ENCODE measurements at places on chromosomes 5 and 9.

- peak; percentile 51 for DNase-seq
Observed at GRCh38 chr5:88883836-88884607, 1.0 kb upstream of the MEF2C start.

GRCh38 chr9:227860-228259 is 13.2 kb downstream of the DOCK8 start:
- no peak for DNase-seq

GRCh38 chr9:92003308-92004044 is 53.4 kb upstream of the ROR2 start:
- DNase-seq, result no peak

DNA sequence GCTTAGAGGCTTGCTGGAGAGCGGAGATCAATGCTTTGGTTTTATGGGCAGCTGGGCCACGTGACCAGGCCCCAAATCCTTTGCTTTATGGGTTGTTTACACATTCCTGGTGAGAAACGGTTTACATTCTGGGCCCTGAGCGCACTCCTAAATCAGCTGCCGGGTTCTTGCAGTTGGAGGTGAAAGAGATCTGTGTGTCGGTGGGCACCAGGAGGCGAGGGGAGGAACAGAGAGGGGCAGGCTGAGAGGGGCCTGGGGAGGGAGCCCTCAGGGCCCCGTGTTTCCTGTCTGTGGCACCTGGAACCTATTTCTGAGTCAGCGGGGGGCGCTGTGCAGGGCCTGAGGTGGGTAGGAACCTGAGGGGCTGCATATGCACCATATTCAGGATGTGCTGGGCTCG is 63.5 kb upstream of the HAND1 start:
- no peak for DNase-seq

- no peak for DNase-seq
Observed at GRCh38 chr5:31182136-31182535, 11.3 kb upstream of the CDH6 start.

DNA sequence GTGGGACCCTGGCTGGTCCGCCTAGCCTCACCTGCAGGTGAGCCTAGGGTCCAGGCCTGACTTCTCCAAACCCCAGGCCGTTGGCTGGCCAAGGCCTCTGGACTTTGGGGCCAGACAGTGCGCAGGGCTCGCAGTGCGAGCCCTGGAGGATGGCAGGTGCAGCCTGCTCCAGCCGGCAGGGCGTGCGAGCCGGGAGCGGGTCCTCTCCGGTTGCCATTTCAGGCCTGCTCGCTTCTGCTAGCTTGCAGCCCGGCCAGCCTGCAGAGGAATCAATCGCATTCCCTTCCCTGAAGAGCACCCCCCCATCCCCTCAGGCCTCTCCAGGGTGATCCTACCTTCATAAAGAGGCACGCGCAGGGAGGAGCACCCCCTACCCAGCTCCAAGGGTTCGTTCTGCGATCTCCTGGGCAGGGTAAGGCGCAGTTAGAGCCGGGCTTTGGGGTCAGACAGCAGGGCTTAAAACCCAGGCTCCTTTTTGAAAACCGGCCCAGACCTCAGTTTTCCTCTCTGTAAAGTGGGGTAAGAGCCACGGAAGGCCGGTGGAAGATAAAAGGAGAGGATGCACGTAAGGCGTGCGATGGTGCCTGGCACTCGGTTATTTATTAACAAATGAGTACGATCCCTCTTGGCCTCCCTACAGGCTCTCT is 6.2 kb downstream of the BARHL1 start:
- DNase-seq, result no peak

DNA sequence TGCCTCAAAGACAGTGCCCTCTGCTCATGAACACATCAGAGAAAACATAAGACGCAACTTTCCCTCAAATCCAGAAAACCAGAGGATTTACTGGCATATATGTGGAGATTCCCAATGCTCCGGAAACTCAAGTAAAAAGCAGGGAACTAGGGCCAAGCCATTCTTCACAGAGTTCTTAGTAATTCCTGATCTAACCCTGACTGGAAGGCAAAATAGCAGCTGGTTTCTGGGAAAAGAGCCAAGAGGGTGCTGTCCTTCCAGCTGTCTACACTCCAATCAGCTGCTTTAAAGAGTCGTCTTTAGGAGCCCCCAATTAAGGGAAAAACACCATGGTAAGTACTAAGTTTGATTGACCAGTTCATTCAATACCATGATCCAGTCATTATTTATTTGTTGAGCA is 49.6 kb downstream of the GNA14 start:
- DNase-seq, result peak; percentile 50

DNA sequence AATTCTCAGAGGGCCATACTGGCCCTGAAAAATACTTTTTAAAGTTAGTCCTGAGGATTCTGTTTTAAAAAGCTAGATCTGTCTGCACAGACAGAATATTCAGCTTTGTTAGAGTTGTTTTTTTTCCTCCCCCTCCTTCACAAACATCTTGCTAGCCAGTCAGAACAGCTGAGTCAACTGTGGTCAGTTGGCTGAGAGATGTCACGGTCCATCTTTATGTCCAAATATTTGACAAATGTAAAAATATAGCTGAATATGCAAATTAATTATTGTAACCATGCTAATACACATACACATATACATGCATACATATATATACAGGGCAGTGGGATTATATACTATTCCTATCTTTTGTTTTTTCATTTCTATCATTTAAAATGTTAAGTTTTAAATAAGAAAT is 33.9 kb downstream of the UNC13B start:
- DNase-seq, result no peak

- DNase-seq, result no peak
Observed at GRCh38 chr5:95533106-95533505, 21.7 kb downstream of the SKIC3 start.

- DNase-seq, result no peak
Observed at GRCh38 chr5:113145757-113146387, 169.3 kb downstream of the DCP2 start.

DNA sequence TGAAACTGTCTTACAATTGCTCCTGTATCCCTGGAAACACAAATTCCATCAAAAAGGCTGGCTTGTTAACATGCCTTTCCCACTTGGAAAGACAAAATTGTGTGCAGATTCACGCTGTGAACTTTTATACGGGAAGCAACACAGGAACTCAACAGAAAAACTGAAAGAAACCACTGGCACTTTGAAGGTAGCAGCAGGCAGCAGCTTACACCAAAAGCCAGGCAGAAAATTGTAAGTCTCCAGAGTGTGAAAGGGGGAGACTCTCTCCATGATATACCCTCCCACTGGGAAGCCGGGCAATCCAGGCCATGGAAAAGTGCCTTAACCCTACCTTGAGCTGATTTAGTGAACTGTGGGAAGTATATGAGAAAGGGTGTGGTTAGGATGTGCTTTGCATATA is 943.7 kb downstream of the CDH18 start:
- DNase-seq, result no peak

GRCh38 chr9:70493029-70493428 is 78.6 kb upstream of the KLF9 start:
- no peak for DNase-seq

DNA sequence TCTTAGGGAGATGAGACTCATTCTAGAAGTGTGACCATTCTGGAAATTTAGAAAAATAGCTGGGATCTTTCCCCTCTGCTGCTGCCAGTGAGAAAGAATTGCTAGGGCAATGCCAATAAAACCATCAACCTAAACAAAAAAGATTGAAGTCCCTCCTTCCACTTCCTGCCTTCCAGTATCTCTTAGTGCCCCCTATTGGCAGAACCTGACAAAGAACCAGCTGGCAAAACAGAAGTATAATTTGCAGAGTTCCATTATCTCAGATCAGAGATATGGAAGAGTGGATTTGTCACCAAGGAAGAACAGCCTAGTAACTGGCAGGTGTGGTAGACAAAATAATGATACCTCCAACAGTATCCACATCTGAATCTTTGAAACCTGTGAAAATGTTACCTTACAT is 13.8 kb upstream of the PLCXD3 start:
- DNase-seq, result no peak

DNA sequence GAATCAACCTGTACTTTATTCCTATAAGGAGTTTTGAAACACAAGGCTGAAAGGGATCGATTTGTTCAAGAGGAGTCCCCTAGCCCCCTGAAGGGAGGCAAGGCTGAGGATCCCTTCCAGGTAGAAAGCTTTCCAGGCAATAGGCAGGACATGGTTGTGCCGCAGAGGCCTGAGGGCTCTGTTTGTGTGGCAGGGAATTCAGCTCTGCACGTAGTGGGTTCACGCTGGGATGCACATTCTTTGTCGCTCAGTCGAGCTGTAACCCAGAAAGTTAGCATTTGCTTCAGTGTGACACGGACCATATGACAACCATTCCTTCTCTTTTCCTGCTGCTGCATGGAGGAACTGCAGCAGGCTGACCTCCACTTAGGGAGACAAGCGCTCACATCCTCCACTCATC is 65.6 kb upstream of the TRIO start:
- no peak for DNase-seq

- DNase-seq, result no peak
Observed at GRCh38 chr5:107576155-107576554, 94.6 kb downstream of the EFNA5 start.

DNA sequence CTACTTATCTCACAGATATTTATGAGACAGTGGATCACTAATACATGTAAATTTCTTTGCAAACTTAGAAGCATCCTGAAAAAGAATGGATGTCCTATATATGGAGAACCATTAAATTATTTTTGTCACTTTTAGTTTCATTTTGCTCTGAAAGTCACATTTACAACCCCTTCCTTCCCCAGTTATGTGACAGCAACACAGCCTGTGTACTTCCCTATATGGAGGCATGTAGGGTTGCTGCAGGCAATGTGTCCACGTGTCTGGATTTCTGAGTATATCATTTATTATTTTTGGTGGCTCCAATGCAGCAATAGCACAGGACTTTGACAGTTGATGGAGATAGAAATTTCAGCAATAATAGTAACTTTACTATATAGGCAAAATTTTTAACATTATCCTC is 156.4 kb downstream of the ST8SIA4 start:
- no peak for DNase-seq

DNA sequence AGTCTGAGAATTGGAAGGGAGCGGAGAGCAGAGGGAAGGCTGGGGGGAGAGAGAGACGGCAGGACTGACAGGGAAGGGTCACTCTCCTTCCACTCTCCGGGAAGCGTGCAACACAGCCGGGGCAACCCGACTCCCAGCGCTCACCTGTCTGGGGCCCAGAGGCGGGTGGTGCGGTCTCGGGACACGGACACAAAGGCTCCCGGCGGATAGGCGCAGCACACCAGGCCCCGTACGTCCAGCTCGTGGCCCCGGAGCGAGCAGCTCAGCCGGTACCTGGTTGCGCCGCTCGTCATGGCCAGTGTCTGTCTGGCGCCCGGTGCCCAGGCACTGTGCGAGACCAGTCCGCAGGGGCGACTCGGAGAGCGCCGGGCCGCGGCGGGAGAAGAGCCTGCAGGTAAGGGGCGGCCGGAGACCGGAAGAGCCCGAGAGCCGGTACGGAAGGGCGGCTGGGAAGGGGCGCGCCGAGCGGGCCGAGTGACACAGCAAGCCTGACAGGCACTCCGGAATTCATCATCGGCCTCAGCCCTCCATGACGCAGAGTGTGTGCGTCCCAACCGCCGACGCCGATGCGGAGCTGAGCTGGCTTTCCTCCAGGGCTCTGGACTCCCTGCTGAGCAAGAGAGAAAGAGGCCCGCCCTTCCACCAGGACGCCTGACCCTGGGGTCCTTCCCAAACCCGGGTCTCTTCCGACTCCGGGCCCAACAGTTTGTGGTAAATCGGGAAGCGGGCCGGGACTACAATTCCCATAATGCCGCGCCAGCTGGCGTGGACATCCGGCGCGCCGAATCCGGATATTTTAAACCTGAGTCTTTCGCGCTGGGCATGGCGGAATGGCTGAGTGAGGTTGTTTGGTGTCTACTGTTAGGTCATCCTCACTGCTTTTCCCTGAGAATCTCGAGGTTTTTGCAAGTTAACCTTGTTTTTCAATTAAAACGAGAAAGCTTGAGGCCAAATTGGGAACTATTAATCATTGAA is at the start of gene PLAA:
PLAA (minus strand) TSS at position 490 of the 975 bp plus-strand sequence; CDS start at position 293, 197 bp downstream.
- peak; percentile 94 for DNase-seq

- DNase-seq, result no peak
Observed at GRCh38 chr5:140978260-140978659, 12.0 kb downstream of the PCDHAC2 start.

DNA sequence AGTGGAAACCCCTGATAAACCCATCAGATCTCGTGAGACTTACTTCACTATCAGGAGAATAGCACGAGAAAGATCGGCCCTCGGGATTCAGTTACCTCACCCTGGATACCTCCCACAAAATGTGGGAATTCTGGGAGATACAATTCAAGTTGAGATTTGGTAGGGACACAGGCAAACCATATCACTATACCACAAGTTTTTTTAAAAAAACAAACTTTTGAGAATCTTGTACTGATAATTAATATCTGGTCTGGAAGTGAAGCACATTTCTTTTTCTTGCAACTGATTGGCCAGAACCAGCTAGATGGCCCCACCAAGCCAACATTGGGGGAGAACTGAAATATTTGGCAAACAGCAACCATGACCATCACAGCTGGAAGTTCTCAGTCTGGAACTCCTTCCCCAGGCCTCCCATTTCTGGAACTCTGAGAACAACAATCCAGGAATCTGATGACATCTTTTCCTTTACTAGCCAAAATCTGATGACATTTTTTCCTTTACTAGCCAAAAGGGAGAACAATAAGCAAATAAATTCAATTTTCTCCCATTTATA is 51.8 kb upstream of the CDKN2B start:
- no peak for DNase-seq

DNA sequence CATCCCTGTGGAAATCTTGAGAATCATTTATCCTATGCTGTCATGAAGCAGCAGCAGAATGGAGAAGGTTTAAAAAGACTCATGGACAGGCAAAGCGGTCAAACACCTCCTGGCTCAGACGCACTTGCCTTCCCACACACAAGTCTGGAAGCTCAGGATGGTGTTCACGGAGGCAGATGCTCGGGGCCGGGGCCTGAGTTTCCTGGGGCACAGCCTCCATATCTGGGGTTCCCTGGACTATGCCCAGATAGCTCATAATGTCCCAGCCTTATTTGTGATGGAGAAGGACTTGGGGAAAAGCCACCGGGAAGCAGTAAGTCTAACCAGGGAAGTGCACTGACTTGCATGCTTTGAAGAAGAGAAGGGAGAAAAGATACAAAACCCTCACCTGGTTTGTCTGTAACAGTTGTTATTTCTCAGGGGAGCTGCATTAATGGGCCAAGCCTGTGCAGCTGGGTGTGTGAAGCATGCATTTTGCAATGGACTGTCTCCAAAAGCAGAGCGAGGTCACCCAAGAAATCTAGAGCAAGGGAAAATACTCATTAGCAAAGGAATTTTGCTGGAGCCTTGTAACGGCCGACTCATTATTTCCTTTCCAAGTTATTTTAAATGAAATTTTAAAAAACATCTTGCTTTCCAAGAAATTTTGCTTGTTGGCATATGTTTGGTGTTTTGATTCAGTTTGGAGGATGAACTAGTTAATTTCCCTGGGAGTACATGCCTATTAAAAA is 3.4 kb downstream of the S1PR3 start:
- DNase-seq, result no peak

GRCh38 chr9:87640385-87640795 is 85.5 kb upstream of the CTSL start:
- peak; percentile 41 for DNase-seq

- no peak for DNase-seq
Observed at GRCh38 chr5:121246971-121247370, 604.7 kb upstream of the FTMT start.

GRCh38 chr9:121771418-121771817 is 120.0 kb downstream of the DAB2IP start:
- no peak for DNase-seq

All from NCI-H1105 (cell line).